ENCODE measurements at places on chromosomes 6 and 20.

DNA sequence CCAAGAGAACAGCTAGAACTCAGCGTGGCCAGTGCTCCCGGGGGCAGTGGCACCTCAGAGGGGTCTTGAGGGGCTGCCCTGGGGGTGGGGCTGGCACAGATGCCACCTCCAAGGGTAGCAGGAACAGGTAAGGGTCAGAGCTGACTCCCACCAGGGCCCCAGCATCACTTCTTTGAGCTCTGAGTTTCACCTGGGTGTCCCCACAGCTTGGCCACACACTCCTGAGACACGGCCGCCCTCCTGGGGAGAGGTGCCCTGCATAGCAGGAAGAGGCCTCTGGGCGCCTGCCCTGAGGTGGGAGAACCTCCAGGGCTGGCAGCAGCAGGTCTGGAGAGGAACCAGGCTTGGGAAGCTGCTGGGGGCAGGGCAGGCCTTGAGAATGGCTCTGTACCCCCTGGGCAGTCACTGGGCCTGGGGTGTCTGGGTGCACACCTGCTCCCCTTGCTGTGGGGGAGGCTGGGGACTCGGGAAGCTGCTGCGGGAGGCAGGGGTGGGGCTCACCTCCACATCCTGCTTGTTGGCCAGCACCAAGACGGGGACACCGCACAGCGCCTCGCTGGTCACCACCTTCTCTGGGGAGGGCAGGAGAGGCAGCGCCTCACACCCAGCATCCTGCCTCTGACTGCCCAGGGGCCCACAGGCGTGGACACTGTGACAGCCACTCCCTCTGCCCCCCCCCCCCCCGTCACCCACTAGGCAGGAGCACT, 5.0 kb downstream of the TNFRSF6B start:
- DNase-seq: no peak

- DNase-seq: no peak
These were observed 38.2 kb upstream of the CTAGE9 start for GRCh38 chr6:131749023-131749422.

DNA sequence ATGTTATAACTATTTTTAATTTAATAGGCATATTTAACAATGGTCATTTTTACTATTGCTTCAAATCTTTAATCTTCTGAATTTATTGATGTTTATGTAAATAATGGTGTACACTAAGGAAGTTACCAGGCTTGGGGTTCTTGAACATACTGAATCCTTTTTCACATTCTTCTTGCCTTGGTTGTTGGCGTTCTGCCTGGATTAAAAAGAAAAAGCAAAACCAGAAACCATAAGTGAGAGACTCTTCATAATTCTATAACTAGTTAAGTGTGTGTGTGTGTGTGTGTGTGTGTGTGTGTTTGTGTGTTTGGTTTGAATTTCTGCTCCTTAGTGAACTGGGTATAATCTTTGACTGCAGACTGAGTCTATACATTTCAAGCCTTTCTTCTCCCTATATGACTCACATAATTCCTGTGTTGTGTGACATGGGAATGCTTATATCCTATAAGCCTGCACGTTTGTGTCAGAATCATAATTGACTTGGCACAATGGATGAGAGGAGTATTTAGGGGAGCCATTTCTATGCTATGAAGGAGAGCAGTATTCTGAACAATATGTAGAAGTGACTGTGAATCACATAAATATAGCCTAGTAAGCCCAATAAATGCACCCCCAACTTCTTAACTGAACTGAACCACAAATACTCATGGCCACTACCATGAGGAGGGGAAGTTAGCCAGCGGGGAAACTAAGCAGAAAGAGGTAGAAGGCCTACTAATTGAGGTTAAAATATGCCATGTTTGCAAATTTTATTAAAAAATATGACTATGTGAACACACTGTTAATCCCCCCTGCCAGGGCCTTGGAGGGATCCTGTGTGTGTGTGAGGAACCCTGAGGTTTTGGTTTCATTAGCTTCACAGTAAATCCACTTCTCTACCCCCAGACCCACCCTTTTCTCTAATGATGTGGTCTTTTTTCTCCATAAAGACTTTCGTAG, 425.5 kb downstream of the BCKDHB start:
- DNase-seq: no peak

DNA sequence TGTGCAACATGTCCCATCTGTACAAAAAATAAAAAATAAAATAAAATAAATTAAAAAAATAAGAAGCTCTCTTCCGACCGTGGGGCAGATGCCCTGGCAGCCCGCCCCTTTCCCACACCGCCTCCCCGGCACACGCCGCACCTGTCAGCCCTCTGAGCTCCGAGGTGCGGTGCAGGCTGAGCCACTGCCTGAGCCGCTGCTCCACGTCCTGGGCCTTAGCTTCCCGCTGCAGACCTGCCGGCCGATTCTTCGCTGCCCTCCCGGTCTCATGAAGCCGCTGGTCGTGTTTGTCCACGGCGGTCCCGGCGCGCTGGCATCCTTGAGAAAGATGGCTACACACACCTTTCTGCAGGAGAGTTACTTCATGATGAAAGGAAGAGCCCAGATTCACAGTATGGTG, 10.7 kb upstream of the CLPSL2 start:
- no peak for DNase-seq
